ENCODE measurements at places on chromosomes 5 and 9.

- peak; percentile 58 for DNase-seq
Measured at GRCh38 chr5:54249210-54250028, 61.0 kb downstream of the ARL15 start.

DNA sequence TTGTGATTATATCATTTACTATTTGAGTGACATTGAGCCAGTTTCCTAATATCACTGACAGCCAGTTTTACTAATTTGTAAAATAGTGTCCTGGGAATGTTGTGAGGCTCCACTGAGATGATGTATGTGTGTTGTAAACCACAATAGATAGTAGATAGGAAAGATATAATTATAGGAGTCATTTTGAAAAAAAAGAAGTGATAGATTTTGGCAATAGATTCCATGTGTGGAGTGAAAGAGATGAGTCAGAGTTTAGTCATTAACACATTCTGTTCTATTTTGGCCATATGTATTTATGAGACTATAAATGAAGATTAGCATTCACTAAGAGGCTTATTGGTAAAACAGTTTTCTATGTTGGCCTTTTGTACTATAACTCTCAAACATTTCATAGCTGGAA is 388.2 kb downstream of the FAM170A start:
- DNase-seq: no peak

GRCh38 chr9:75812141-75812540 is 78.3 kb upstream of the PCSK5 start:
- no peak for DNase-seq

DNA sequence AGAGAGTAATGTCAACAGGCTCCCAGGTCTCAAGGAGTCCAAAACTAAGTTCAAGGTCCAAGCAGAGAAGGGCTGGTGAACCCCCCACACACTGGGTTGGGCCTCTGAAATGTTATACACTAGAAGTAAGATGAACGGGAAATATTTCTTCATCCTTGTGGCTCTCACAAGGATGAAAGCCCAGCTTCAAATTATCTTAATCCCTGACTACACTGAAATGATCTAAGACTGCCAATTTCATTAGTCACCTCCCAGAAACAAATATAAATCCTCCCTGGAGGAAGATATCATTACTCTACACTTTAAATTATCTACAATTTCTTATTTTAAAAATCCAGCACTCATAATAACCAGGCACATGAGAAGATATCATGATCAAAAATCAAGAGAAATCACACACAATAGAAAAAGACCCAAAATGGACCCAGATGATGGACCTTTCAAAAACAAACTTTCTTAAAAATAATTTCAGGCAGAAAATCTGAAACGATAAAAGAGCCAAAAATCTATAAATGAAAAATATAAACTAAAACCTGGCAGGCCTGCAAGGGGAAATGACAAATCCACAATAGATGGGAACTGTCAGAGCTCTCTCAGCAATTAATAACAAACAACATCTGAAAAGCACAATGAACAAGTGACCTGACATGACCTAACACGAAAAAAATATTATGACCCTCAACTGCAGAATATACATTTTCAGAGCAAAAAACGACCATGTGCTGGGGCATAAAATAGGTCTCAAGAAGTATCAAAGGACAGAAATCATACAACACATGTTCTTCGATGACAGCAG is 117.4 kb downstream of the GPR21 start:
- no peak for DNase-seq

DNA sequence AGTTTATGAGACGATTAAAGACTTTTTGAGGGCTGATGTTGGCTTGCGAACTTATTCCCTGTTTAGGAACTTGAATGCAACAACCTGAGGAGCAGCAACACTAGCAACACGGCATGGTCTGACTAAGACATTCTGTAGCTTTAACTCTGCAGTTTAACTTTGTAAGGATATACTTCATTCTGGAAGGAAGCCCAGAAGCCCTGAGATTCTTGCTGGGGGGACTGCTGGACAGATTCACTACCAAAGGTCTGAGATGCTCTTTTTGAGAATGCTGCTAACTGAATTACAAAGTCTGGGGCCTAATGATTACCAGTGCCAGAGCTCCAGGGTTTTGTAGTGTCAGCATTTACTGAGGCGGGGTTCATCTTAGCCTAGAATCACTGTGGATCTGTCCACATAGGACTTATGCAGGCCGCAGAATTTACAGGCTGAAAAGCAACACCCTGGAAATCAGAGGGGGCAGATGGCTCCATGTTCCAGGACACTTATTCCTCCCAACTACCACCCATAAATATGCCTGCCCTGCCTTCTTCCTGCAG is 537.1 kb upstream of the CDH18 start:
- DNase-seq: no peak

DNA sequence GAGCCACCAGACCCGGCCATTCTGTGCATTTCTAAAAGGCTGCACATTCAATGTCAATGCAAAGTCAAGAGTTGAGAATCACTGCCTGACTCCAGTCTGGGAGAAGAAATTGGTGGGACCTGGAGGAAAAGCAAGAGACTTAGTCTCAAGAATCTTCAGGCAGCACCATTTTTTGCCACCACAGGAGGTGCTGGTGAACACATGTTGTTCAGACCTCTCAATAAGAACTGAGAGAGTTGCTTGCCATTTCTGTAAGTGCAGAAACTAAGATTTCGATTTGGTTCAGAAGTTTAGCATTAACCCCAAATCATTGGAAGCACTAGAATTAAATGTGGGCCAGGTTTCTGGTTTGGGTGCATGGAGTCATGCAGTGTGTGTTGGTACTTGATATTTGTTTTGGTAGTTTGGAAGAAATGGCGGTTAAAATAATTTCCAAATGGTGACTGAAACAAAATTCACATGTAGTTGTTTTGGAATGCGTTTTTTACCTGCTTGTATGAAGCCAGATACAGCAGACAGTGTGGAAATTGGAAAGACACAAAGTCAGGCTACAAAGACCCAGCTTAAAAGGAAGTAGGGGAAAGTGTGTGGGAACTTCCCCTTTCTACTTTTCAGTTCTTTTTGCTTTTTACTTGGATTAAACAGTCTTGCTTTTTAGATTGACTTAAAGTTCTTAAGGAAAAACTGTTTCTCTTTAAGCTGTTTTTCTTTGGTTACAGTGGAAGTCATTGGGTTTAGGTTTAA is 20.4 kb downstream of the PDE8B start:
- no peak for DNase-seq

GRCh38 chr5:180343110-180343830 is 9.9 kb downstream of the GFPT2 start:
- DNase-seq: no peak

GRCh38 chr5:102794677-102795331 is 39.7 kb downstream of the PAM start:
- DNase-seq: no peak

GRCh38 chr5:126509339-126509738 is 85.7 kb downstream of the ALDH7A1 start:
- no peak for DNase-seq

DNA sequence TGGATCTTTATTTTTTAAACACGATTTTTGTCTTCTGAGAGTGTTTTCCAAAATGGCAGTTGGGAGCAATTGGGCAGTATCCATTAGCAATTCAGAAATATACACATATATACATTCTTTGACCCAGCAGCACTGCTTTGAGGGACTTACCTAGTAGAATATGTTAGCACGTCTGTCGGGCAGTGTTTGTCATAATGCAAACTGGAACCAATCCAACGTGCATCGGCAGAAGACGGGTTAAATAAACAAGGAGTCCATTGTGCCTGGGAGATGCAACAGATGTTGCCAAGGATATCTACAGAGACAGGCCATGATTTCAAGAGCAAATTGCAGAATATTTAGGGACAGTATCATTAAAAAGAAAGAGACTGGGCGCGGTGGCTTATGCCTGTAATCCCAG is 107.0 kb downstream of the COL5A1 start:
- DNase-seq: peak; percentile 42

DNA sequence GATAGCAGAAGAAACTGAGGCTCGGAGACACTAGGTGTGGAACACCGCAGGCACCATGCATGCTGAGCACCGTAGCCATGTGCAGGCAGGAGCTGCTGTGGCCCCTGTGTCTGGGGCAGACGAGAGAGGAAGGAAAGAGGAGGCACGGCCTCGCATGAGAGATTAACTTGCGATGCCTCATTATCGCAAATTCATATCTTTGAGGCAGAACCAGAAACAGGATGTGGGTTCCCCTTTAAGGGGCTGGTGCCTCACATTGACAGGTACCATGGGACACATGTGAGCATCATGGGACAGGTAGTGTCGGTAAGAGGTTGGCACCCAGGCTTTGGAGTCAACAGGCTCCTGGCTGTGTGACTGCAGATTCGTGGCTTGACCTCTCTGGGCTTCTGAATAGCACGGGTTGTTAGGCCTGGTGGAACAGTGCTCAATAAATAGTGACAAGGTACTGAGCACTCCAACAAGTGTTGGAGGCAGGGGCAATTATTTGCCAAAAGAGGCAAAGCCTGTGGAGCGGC is 40.8 kb downstream of the NAIF1 start:
- no peak for DNase-seq

DNA sequence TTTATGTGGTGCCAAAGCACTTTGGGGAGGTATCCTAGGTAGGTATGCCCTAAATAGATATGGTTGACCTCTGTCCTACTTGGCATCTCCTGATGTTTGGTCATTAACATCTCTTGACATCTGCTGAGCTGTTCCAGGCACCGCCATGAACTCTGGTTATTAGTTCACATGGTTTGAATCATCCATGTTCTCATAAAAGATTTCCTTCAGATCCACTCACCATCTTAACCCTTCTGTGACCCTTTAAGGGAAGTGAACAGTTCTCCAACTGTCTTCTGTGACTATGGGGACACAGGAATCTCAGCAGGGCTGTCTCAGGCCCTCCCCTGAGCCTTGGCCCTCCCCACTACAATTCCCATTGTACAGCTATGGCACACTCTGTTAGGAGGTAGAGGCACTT is 167.7 kb downstream of the CDH6 start:
- no peak for DNase-seq

DNA sequence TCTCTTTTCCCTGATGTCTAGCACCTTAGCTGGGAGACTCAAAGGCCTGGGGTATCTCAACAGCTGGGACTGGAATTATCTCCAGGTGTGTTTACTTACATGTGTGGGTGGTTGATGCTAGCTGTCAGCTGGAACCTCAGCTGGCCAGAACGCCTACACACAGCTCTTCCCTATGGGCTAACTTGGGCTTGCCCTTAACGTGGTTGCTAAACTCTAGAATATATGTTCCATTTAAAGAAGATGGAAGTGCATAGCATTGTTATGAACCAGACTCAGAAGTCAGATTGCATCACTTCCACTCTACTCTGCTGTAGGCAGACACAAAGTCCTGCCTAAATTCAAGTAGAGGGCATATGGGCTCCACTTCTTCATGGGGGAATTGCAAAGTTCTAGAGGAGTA is 29.3 kb downstream of the SGCD start:
- DNase-seq: no peak

DNA sequence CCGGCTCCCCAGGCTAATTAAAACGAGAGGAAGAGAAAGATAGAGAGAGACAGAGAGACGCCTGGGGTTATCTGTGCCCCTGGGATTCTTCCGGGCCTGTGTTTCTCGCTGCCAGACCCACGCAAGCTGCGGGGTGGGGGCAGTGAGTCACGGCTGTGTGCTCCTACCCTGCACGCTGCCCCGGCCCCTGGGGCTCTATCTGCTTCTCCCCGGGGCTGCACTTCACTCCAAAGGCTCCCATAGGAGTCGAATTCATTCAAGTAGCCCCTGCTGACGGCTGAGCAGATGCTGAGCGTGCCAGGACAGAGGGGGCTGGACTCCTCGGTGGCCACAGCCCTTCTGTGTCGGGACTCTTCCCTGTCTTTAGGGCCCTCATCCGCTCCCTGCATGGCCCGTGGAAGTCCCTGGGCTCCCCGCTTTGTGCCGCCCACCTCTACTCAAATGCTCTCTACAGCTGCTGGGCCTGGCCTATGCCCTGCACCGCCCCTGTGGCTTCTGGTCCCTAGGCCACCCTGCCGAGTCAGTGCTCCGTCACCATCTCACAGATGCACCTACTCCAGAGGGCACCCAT is 22.8 kb downstream of the SARDH start:
- no peak for DNase-seq

DNA sequence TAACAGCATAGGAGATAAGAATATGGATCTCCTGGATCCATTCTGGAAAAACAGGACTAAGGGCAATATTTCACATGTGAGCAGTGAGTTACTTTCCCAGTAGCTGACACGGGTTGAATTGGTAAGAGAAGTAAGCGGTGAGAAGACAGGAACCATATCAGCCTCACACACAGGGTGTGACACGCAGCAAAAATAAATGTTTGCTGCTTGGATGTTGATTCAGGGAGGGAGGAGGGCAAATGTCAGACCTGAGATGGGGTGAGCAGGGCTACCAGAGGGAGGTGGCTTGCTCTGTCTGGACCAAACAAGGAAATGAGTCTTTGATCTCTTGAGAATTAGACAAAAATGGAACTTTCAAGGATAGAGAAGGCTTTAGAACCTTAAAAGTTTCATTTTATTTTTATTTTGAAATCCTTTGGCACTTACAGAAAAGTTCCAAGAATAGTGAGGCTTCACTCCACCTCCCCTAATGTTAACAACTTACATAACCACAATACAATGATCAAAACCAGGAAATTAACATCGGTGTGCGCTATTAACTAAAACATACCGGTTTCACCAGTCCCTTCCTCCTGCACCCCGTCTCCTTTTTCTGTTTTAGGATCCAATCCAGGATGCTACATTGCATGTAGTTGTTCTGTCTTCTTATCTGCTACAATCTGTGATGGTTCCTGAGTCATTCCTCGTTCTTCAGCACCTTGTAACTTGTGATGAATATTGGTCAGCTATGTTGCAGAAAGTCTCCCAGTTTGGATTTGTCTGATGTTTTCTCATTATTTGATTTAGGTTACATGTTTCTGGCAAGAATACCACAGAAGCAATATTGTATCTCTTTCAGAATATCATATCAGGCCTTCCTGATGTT is 20.5 kb upstream of the ARHGEF28 start:
- DNase-seq: no peak

GRCh38 chr9:6987381-6987780 is 229.6 kb downstream of the KDM4C start:
- DNase-seq: no peak

DNA sequence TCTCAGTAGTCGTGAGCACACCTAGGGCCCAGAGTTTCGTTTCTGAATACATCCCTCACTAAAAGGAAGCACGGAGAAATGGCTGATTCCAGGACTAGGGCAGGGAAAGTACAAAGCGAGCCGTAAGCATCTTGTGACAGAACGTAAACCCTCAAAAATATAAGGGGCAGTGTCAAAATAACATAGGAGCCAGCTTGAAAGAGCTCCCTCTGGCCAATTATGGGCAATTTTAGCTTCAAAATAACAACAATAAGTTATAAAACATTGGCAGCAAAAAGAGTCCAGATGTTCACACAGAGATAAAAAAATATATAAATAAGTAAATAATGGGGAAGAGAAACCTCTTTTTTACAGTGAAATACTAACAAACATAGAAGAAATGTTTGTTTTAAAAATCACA is 18.5 kb upstream of the GLIS3 start:
- DNase-seq: no peak

DNA sequence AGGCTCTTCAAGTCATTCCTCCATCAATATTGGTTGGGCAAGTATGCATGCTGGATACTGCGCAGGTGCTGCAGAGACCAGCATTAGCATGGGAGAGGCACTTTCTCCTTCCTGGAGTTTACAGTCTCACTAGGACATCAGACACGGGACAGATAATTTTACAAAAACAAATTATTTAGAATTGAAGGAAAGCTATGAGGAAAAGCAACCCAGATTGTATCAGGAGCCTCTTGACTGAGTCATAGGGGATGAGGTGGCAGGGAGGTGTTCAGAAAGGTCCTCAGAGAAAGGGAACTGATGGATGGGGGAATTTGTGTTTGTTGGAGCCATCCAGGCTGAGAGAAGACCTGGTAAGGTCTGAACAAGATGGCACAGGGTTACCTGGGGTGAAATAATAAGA is 24.5 kb upstream of the RAB14 start:
- no peak for DNase-seq

All from NCI-H2171 (cell line).